ENCODE measurements at places on chromosomes 5 and 9. TPM values are rescaled to one million over a fixed set of nuclear protein-coding genes. Genes with fewer than 3 reads are reported as not detected.

CNTNAP3 gene
- 13.5 TPM for total RNA-seq

ZNF366 gene
- not detected for total RNA-seq

KCNMB1 gene
- not detected for total RNA-seq

ANKRA2 gene
- total RNA-seq = 13.8 TPM

SHROOM1 gene
- 8.2 TPM for total RNA-seq

ENTREP1 gene
- 1.3 TPM for total RNA-seq
